ENCODE measurements at places on chromosomes 1 and 21. TPM values are rescaled to one million over a fixed set of nuclear protein-coding genes. Genes with fewer than 3 reads are reported as not detected.

RIMS3 gene
- 2.8 TPM for polyA plus RNA-seq

TNFRSF14 gene
- 19.7 TPM for polyA plus RNA-seq

SPRR4 gene
- not detected for polyA plus RNA-seq

FCRL5 gene
- polyA plus RNA-seq = not detected

ANKRD45 gene
- polyA plus RNA-seq = 4.2 TPM

BRINP2 gene
- 0.50 TPM for polyA plus RNA-seq

BRDT gene
- not detected for polyA plus RNA-seq

ISG15 gene
- polyA plus RNA-seq = 9.6 TPM

MMEL1 gene
- 0.10 TPM for polyA plus RNA-seq

NTPCR gene
- 77.7 TPM for polyA plus RNA-seq

GABPB2 gene
- polyA plus RNA-seq = 11.6 TPM

DIRAS3 gene
- 2.8 TPM for polyA plus RNA-seq

FLG2 gene
- 0.20 TPM for polyA plus RNA-seq

FAM177B gene
- 0.27 TPM for polyA plus RNA-seq

CAMK1G gene
- 6.3 TPM for polyA plus RNA-seq

UQCRHL gene
- polyA plus RNA-seq = 1.8 TPM

KIF21B gene
- polyA plus RNA-seq = 3.5 TPM

CFHR2 gene
- 0.11 TPM for polyA plus RNA-seq

PLEKHA6 gene
- 46.6 TPM for polyA plus RNA-seq

FCER1G gene
- 14.3 TPM for polyA plus RNA-seq

PRDM16 gene
- polyA plus RNA-seq = 11.1 TPM

GPR25 gene
- polyA plus RNA-seq = not detected

OVAAL gene
- not detected for polyA plus RNA-seq

COL24A1 gene
- polyA plus RNA-seq = 2.5 TPM

FCRLB gene
- polyA plus RNA-seq = 6.0 TPM

ROR1 gene
- polyA plus RNA-seq = 116 TPM

BARHL2 gene
- polyA plus RNA-seq = not detected

MCOLN3 gene
- 7.6 TPM for polyA plus RNA-seq

BRINP3 gene
- polyA plus RNA-seq = 7.2 TPM

KRTAP7-1 gene
- polyA plus RNA-seq = not detected

IBA57 gene
- 3.9 TPM for polyA plus RNA-seq

ADGRL4 gene
- 20.1 TPM for polyA plus RNA-seq

SLC22A15 gene
- 5.9 TPM for polyA plus RNA-seq

LIN28A gene
- polyA plus RNA-seq = 0.06 TPM

CNR2 gene
- polyA plus RNA-seq = 0.11 TPM

LEMD1 gene
- 2.3 TPM for polyA plus RNA-seq

HEYL gene
- polyA plus RNA-seq = 20.9 TPM

PDE9A gene
- polyA plus RNA-seq = 41.0 TPM

PAX7 gene
- polyA plus RNA-seq = not detected

S100B gene
- 9.6 TPM for polyA plus RNA-seq

CRABP2 gene
- polyA plus RNA-seq = 99.0 TPM

ZNF593OS gene
- 1.2 TPM for polyA plus RNA-seq

FCER1A gene
- polyA plus RNA-seq = 0.40 TPM

ESPN gene
- 11.7 TPM for polyA plus RNA-seq

ORC1 gene
- 4.2 TPM for polyA plus RNA-seq

PPFIA4 gene
- polyA plus RNA-seq = 4.4 TPM

RGS18 gene
- polyA plus RNA-seq = 3.5 TPM

GJC2 gene
- polyA plus RNA-seq = 2.2 TPM

PDC gene
- not detected for polyA plus RNA-seq

C1orf185 gene
- polyA plus RNA-seq = not detected

TRAF5 gene
- 14.9 TPM for polyA plus RNA-seq

Measured in left renal pelvis (tissue), 4 donors.